Stimulated activated CD8-positive, alpha-beta memory T cell treated with anti-CD3 and anti-CD28 coated beads, Interleukin-12 subunit alpha, Interleukin-12 subunit beta, amount 100 ng/mL, for 1 hour (primary cell): ENCODE measurements at places on chromosomes 4 and X.

DNA sequence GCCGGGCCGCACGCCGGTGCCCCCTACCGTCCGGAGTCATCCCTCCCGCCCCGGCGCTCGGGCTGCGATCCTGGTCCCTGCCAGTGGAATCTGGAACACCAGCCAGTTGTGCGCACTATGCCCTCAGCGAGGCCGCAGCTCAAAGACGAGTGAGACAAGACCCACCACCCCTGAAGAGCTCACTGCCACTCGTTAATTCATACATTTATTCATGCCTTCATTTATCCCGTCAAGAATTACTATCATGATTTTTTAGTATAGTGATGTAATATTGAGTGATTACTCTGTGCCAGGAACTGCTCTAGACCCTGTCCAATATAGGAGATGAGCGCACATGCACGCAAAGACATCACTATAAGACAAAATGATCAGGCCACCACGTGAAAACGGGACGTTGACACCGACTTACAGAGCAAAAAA lies 247 bp upstream of the PPA2 start:
- DNase-seq, result peak; percentile 60

DNA sequence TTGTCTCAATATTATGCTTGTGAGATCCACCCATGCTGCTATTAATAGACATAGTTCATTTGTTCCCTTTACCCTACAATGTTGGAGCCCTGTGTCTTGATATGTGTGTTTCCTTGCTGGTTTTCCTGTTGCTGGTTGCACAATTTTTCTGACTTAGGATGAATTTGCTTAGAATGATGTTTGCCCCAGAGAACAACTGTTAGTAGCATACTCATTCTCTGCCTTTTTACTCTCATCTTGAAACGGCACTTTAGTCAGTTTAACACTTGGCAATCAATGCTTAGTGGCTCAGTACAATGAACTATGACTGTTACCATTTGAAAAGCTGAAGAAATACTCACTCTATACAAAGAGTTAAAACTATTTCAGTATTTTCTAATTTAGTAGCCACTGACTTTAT lies 158.8 kb upstream of the NDST4 start:
- DNase-seq, result no peak

DNA sequence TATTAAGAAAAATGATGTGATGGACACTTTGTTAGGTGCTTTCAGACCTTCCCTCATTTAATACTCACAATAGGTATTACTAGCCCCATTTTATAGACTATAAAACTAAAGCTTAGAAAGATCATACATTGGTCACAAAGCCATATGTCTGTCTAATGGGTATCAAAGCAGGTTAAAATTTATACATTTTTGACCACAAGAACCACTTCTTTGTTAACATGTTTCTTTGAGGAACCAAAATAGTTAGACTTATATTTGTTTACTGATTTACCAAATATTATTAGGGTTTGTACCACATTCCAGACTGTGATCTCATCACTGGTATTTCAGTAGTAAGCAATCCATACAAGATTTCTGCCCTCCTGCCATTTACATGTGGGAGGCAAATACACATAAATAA lies 363.3 kb downstream of the NAF1 start:
- DNase-seq, result no peak

DNA sequence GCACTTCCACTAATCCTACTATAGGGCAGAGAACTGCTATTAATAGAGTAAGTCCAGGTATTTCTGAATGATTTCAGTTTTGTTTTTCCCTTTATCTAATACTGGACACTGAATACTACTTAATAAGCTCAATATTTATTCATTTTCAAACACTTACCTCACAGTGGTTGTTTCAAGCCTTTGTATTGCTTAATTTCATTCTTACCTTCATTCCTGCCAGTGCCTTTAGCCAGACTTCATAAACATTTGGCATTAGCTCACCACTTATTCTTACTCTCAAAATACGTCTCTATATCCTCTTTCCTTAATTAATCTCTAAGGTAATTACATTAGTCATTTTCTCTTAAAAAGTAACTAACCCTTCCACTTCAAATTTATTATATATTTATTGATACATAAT lies 18.8 kb upstream of the CORIN start:
- DNase-seq, result no peak

- DNase-seq, result no peak
Observed at GRCh38 chr4:112284166-112284565, 1.5 kb downstream of the TIFA start.

GRCh38 chr4:147734496-147734895 lies 2.6 kb downstream of the ARHGAP10 start:
- DNase-seq, result no peak

DNA sequence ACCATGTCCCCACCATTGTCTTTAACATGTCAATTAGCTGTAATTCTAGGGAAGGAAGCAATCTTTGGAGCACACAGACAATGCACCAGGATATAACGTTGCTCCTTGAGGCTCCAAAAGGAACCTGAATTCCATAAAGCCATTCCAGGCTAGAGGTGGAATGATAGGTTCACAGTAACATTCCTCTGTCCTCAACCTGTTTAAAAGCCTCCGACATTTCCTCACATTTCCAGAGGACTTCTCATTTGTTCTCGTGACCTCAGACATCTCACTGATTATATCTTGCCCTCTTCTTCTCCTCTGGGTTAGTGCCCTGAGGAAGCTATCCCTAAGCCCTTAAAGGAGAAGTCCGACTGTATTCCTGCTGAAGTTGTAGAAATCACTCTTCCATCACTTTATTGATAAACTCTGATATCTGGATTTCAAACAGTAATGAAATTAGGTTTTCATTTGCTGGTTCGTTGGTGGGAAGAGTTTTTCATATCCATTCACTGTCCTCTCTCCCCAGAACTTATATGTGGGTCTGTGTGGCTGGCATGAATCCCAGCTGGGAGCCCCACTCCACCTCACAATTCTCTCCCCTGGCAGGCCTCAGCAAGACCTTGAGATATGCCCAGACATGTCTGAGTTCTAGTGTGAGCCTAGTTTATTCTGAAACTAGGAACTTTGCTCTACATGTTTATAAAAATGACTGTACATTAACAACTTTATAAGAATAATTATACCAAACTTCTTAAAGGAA lies 44.2 kb upstream of the PRSS12 start:
- no peak for DNase-seq

DNA sequence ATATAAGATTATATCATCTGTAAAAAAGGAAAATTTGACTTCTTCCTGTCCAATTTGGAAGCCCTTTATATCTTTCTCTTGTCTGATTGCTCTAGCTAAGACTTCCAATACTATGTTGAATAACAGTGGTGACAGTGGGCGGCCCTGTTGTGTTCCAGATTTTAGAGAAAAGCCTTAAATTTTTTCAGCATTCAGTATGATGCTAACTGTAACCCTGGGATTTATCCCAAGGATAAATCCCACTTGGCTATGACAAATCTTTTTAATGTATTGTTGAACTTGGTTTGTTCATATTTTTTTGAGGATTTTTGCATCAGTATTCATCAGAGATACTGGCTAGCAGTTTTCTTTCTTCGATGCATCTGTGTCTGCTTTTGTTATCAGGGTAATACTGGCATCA lies 217.2 kb upstream of the ARSJ start:
- DNase-seq, result no peak

DNA sequence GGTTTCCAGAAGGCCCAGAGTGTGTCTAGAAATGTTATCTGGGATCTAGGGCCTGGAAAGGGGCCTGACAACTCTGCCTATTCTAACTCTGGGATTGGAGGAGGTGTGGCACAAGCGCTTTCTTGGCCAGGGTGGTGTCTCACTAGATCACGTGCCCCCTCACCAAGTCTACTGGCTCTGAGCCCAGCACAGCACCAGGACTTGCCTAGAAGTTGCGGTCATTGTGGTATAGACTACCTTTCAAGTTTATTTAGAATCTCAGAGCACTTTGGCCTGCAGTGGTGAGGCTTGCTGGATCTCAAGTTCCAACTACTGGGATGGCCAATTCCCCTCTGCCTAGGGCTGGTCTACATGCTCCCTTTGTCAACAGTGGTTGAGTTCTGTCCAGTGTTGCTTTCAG lies 223.3 kb upstream of the MAGEB2 start:
- no peak for DNase-seq

- no peak for DNase-seq
Observed at GRCh38 chr4:1515763-1516162, 109.5 kb upstream of the NKX1-1 start.

DNA sequence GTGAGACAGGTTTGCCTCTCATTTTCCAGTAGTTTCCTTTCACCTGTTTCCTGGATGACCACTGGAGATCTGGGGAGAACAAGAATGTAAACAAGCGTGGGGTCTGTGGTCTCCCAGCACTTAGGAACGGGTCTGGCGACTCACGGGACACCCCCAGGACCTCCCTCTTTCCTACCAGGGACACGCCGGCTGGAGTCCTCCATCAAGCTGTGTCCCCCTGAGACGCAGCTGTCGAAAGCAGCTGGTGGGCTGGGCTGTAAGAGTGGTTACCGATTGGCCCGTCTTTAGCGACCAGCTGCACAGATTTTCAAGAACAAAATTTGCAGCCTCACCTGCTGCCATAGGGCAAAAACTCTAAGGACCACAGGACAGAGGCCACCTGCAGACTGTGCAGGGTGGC lies 11.9 kb downstream of the LRPAP1 start:
- DNase-seq, result no peak

DNA sequence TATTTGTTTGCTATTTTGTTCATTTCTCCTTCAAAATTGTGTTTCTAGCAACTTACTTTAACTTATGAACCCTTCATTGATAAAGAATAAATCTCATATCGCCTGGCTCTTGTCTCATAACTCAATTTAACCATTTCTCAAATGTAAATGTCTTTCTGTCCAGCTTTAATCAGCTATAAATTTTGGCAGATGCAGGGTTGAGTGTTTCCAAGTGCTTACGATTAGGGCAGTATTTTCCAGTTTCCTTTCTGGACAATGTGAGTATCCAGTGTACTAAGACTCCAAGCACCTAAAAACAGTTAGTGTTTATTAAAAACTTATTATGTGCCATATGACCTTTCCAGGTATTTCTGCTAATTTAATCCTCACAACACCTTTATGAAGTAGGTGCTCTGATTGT lies 218.6 kb upstream of the GK2 start:
- no peak for DNase-seq

GRCh38 chr4:1495416-1496115 lies 89.3 kb upstream of the NKX1-1 start:
- DNase-seq, result no peak

DNA sequence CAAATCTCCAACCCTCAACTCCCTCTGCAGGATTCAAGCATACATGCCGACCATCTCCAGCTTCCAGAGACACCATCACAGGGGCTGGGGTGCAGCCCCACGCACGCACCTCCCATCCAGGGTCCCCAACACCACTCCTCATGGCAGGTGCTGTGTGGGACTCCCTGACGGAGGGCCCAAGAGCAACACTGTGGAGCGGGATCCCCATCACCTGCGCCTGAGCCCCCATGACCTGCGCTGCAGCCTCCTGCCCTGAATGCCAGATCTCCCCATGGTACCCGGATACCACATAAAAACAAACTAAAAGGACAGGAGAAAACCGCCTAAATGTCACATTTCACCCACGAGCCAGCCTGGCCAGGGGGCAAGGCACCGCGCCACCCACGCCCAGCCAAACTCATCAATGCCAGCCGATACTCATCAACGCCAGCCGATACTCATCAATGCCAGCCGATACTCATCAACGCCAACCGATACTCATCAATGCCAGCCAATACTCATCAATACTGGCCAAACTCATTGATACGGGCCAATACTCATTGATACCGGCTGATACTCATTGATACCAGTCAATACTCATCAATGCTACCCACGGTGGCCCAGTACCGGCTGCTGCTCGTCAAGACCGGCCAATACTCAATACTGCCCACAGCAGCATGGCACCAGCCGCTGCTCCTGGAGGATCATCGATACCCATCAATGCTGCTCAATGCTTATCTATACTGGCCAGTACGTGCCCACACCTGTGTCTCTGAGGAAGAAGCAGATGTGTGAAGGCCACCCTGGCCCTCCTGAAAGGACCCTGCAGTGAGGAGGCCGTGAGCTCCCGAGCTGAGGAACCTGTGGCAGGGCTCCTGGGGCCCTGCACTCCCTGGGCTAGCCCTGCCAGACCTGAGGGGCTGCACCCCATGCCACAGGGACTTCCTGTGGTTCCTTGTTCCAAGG lies 6.2 kb downstream of the CTBP1 start:
- DNase-seq, result no peak
